GM12864 (cell line): ENCODE measurements at places on chromosomes 2 and 18.

GRCh38 chr2:88698498-88699233 is 7.2 kb downstream of the RPIA start:
- DNase-seq: no peak

DNA sequence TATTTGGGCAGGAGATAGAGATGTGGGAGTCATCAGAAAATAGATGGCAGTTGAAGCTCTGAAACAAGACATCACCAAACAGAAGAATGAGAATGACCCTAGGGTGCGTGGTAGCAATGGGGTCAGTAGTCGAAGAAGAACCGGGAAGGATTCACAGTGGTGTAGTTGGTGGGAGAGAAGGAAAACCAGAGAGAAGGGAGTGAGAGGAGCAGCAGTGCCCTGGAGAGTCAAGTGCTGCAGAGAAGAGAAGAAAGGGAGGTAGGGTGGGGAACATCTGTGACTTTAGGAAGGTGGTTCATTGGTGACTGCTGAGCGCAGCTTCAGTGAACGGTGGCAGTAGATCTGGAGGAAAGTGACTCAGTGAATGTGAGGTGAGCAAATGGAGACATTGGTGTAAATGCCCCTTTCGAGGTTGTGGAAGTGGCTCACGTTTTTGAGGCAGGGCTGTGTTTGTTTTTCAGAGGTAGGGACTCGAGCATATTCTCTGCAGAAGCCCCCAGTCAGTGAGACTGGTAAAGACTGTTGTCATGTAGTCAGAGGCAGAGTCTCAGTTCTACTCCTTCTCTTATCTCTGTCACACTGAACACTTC is 36.4 kb downstream of the CDC42EP3 start:
- DNase-seq: no peak

DNA sequence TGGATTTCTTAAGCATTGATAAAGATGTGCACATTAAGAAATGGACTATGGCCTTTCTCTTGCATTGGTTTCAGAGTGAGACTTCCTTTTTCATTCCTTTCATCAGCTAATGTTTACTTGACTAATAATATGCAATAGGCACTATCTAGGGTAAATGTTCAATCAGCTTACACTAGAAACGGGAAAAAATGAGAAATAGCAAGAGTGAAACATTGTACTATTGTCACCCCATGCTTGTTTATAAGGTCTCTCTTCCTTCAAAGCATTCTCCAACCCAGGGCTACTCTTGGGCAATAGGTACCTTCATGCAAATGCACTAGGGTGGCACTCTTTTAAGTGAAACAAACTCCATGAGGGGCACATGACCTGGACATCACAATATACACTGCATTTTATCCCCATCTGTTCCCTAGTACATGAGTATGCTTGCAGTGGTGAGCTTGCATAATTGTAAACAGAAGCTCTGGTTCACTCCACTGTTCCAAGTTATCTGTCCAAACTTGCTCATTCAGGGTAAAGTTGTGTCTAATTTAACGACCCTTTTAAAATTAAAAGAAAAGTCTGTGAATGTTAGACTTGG is 402.3 kb downstream of the ERBB4 start:
- no peak for DNase-seq

DNA sequence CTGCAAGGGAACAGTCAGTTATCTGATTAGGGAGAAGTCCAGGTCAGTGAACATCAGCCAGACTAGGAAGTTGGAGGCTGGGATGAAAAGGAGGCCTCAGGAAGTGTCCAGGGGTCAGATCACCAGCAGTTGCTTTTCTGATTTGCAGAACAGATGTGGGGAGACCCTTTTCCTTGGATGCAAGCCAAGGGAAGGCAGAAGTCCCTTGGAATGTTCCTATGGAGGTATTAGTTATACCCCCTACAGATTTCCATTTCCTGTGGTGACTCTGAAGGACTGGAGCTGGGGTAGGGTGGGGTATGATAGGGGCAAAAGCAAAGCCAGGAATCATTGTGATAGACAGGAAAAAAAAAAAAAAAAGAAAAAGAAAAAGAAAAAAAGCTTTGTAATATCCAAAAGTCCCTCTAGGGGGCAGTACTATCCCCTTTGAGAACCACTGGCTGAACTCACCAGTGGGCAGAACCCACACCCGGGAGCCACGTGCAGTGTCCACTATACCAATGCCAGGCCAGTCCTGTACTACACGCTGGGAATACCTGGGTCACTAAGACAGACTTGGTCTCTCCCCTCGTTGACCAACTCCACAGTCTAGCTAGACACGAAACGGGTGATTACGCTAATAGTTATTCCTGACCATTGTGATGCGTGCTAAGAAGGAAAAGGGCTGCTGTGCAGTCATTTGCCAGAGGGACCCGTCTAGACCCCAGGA is 7.4 kb downstream of the DYSF start:
- no peak for DNase-seq

DNA sequence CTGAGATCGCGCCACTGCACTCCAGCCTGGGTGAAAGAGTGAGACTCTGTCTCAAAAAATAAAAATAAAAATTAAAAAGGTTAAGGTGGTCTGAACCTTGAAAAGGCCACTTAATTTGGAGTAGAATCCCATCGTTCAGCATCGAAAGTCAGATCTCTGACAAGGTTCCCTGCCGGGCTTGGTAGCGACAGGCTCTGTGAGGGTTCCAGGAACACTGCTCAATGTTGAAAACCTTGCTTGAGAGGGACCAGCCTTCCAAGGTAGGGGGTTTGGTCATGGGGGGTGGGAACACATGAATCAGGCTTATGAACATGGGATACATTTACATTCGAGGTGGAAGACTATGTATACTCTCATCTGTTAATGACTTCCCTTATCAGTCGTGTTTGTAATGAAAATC is 232.2 kb downstream of the FHOD3 start:
- DNase-seq: no peak

GRCh38 chr18:44723411-44723810 is 42.7 kb downstream of the SETBP1 start:
- no peak for DNase-seq
